ENCODE measurements at places on chromosomes 12 and 14.

GRCh38 chr12:117063162-117063911 is 35.9 kb downstream of the TESC start:
- DNase-seq: no peak

GRCh38 chr14:69792887-69793421 is 4.1 kb downstream of the SLC10A1 start:
- DNase-seq: no peak

GRCh38 chr14:101635749-101636560 is 74.7 kb downstream of the DIO3 start:
- peak; percentile 55 for DNase-seq

- DNase-seq: peak; percentile 98
These were observed 1.0 kb downstream of the NCOR2 start for GRCh38 chr12:124566161-124566996.

GRCh38 chr12:124480469-124481256 is 86.7 kb downstream of the NCOR2 start:
- DNase-seq: peak; percentile 83

- no peak for DNase-seq
These were observed 368.8 kb downstream of the SYT1 start for GRCh38 chr12:79233341-79233781.

- DNase-seq: no peak
These were observed 528.2 kb downstream of the MED13L start for GRCh38 chr12:115749071-115749841.

DNA sequence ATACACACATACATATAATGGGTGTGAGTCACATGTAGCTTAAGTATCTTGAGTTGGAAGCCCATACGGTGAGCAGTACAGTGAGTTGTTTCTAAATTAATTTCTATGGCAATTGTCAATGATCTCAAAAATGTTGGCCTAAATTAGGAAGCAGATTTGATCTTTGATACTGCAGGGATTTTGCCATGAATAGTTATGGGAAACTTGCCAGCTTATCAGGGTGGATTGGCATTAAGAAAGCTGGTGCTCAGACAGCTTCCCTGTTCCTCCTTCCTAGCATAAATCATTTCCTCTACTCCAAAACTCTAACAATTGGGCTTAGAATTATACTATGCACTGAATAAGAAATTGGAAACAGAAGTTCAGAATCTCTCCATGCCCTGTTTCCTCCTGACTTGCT is 150.9 kb upstream of the FRMD6 start:
- DNase-seq: no peak

DNA sequence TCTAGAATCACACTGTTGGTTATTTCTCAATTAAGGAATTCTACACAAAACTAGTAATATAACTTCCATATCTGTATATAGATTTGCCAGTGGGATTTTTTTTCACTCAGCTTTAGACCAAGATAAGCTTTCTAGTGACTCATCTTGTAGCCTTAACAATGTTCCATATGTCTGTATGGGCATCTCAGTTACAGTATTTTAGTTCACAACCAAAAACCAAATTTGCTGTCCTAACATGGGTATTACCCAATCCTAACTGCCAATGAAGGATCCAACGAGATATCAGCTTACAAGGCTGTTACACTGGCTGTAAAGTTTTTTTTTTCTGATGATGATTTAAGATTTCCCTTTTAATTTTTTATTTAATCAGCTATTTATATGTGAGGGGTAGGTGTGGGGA is 31.5 kb upstream of the KRR1 start:
- DNase-seq: no peak

DNA sequence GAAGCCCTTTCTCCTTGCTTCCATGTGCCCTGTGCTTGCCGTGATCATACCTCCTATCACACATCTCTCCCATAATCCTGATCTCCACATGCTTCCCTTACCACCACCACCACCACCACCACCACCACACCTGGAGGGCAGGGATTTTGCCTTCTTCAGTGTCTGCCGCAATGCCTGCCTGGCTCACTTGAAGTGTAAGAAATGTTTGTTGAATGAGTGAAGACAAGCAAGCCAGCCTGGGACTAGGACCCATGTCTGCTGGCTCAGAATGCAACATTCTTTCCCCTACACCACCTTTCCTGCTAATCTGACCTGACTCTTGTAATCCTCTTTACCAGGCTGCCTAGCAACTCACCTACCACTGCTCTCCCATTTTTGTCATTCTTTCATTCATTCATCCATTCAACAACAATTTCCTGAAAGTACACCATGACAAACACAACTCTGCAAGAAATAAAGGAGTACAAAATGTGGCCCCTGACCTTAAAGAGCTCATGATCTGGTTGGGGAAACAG is 3.5 kb upstream of the NID2 start:
- DNase-seq: no peak

- DNase-seq: no peak
These were observed 3.0 kb downstream of the ETV6 start for GRCh38 chr12:11652351-11653040.

DNA sequence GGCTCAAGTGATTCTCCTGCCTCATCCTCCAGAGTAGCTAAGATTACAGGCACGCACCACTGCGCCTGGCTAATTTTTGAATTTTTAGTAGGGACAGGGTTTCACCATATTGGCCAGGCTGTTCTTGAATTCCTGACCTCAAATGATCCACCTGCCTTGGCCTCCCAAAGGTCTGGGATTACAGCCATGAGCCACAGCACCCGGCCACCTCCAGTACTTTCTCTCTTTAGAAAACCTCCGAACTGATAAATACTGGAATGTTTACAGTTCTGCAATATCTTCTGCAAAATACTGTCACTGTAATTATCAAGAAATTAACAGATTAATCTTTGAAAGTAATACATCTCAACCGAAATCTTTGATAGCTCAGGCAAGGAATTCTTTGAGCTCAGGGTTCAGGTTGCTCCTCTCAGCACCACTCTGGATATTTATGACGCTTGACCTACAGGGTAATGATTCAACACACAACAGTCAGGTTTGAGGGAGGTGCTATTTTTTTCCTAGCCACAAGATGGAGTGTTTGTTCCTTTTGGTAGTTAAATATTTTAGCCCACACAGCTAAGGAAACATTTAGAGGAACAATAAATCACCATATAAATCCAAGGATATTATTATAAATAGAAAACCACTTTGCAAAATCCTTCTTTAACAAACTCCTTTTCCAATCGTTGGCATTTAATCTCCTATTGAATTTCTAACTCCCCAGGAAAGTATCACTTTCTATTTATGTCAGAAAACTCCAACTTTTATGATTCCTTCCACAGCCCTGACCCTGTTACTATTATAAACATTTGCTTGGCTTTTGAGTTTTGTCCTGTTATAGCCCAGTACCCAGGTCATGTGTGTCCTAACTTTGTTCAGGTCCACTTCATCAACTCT is 48.6 kb upstream of the GTF2A1 start:
- no peak for DNase-seq

- no peak for DNase-seq
These were observed 1245.6 kb upstream of the SEL1L start for GRCh38 chr14:82779301-82779700.

GRCh38 chr12:118055865-118056773 is 4.9 kb downstream of the WSB2 start:
- DNase-seq: no peak

GRCh38 chr12:116508145-116509121 is 50.7 kb upstream of the MAP1LC3B2 start:
- peak; percentile 72 for DNase-seq

- peak; percentile 23 for DNase-seq
These were observed 17.4 kb upstream of the GALNT16 start for GRCh38 chr14:69242311-69243224.

- DNase-seq: no peak
These were observed 115.1 kb downstream of the TTC7B start for GRCh38 chr14:90700933-90701776.

DNA sequence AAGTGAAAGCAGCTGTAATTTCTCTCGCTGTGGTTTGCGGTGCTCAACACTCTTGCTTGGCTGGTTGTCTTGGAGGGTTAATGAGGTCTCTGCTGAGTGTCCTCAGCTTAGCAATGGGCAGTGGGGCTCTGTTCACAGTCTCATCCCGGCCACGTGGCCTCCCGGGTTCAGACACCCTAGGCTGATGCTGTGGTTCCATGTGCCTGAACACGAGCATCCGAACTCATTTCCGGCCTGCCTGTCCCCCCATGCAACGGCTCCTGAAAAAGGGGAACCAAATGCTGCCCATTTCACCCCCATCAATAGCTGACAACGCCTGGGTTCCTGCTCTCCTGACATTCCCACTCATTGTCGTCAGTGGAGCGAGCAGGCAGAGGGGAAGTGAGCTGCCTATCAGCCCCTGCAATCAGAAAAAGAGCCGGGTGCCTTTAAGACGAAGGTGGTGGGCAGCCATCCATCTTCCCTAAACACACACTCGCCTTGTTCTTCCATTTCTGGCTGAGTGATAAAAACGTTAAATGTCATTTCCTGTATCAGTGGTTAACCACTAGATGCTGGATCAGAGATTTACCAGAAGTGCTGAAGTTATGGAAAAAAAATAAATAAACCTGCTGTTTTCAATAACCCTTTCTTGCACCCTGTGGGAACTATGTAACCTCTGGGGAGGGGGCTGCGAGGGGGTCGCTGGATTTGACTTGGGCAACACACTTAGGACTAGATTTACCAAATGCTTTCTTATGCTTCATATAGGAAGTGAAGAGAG is 60.3 kb upstream of the BCL2L14 start:
- peak; percentile 74 for DNase-seq

GRCh38 chr14:52272375-52272774 is 4.9 kb downstream of the PTGDR start:
- no peak for DNase-seq
